Psoas muscle (tissue), 8 donors: ENCODE measurements at places on chromosomes 2 and 18.

DNA sequence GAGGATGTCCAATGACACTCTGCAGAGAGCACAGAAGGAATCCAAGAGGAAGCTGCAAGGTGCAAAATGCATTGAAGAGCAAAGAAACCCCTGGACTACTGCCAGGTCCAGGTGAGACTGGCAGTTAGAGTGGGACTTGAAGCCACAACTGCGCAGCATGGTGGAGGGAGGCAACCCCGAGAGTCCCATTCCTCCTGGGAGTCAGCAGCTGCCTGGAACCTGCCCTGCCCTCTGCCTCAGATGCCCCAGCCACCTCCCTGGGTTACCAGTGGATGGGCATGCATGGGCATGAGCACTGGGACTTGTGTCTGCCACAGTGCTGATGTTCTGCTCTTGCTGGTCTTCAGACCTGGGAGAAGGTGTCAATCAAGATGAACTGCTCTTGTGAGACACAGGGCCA, 43.2 kb downstream of the ANKMY1 start:
- no peak overlapping the region for H3K4me3 ChIP-seq
- no peak for DNase-seq
- H3K36me3 ChIP-seq, result no peaks in the 10 kb centered on the region
- H3K27ac ChIP-seq, result no peak overlapping the region
- no peaks in the 10 kb centered on the region for H3K4me1 ChIP-seq

DNA sequence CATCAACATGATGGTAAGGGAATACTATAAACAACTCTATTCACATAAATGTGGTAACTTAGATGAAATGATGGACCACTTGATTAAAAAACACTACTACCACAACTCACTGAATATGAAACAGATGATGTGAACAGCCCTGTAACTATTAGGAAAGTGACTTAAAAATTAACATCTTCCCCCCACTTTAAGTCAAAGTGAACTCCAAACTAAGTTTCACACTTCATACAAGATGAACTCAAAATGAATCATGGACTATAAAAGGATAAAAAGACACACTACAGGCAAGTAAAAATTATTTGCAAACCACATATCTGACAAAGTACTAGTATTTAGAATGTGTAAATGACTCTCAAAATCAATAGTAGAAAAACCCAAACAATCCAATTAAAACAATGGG, 71.6 kb downstream of the ZAP70 start:
- peaks cover 5% of the 10 kb centered on the region for H3K36me3 ChIP-seq
- no peak for DNase-seq
- no peak overlapping the region for H3K4me3 ChIP-seq

GRCh38 chr2:235218486-235218907, 266.7 kb downstream of the SH3BP4 start:
- H3K4me3 ChIP-seq, result no peak overlapping the region
- H3K36me3 ChIP-seq, result no peaks in the 10 kb centered on the region
- no peak for DNase-seq
- H3K4me1 ChIP-seq, result no peaks in the 10 kb centered on the region

GRCh38 chr2:195562570-195563566, 94.2 kb upstream of the SLC39A10 start:
- no peak overlapping the region for H3K27ac ChIP-seq
- DNase-seq, result no peak
- H3K4me1 ChIP-seq, result no peaks in the 10 kb centered on the region
- no peaks in the 10 kb centered on the region for H3K27me3 ChIP-seq

GRCh38 chr2:191435141-191435540, 189.9 kb downstream of the MYO1B start:
- no peaks in the 10 kb centered on the region for H3K36me3 ChIP-seq
- no peak overlapping the region for H3K27ac ChIP-seq
- H3K4me3 ChIP-seq, result no peak overlapping the region
- no peak for DNase-seq
- no peaks in the 10 kb centered on the region for H3K4me1 ChIP-seq
- peaks cover 8% of the 10 kb centered on the region for H3K27me3 ChIP-seq
